ENCODE measurements at places on chromosomes 3 and 15.

- no peak overlapping the region for H3K4me3 ChIP-seq
- H3K36me3 ChIP-seq, result no peaks in the 10 kb centered on the region
- DNase-seq, result no peak
- peaks cover 6% of the 10 kb centered on the region for H3K27me3 ChIP-seq
- H3K27ac ChIP-seq, result no peak overlapping the region
- H3K4me1 ChIP-seq, result no peaks in the 10 kb centered on the region
Measured at GRCh38 chr15:68699881-68700454, 120.7 kb downstream of the ANP32A start.

- H3K4me3 ChIP-seq, result no peak overlapping the region
- H3K36me3 ChIP-seq, result peaks cover 25% of the 10 kb centered on the region
- no peaks in the 10 kb centered on the region for H3K27me3 ChIP-seq
- peaks cover 4% of the 10 kb centered on the region for H3K4me1 ChIP-seq
- no peak for DNase-seq
Measured at GRCh38 chr3:11323813-11324212, 51.6 kb downstream of the ATG7 start.

GRCh38 chr3:116566478-116566960 lies 121.2 kb upstream of the LSAMP start:
- no peaks in the 10 kb centered on the region for H3K36me3 ChIP-seq
- no peaks in the 10 kb centered on the region for H3K4me1 ChIP-seq
- DNase-seq, result no peak
- no peak overlapping the region for H3K27ac ChIP-seq
- H3K4me3 ChIP-seq, result no peak overlapping the region
- no peaks in the 10 kb centered on the region for H3K27me3 ChIP-seq

GRCh38 chr3:126927401-126927750 lies 55.5 kb upstream of the PLXNA1 start:
- no peaks in the 10 kb centered on the region for H3K27me3 ChIP-seq
- no peak overlapping the region for H3K27ac ChIP-seq
- no peaks in the 10 kb centered on the region for H3K36me3 ChIP-seq
- no peak for DNase-seq
- no peaks in the 10 kb centered on the region for H3K4me1 ChIP-seq

- peak; percentile 56 for DNase-seq
- H3K36me3 ChIP-seq, result no peaks in the 10 kb centered on the region
- H3K4me1 ChIP-seq, result peaks cover 28% of the 10 kb centered on the region
- no peaks in the 10 kb centered on the region for H3K27me3 ChIP-seq
- H3K27ac ChIP-seq, result peak overlapping the region; percentile 86
Measured at GRCh38 chr3:43691120-43691995, 620 bp downstream of the ABHD5 start.

DNA sequence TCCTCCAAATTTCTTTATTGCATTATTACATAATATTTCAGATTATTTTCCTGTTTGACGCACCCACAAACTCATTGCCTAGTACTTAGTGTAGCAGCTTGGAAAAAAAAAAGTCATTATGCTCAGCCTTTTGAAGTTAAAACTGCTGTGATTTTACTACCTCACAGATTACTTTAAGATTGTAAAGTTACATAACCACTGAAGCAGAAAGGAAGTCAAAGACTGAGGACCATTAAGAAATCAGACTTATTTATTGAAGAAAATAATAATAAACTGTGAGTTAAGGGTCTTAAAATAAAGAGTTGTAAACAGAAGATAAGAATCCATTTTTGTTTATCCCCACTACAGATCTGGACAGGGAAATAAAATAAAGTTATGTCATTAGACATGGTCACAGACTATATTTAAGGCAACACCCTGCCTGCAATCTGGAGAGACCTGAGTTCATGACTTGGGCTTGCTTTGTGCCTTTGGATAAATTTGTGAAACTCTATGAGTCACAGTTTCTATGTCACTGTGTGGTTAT lies 212.1 kb upstream of the ROBO2 start:
- no peak for DNase-seq
- no peak overlapping the region for H3K4me3 ChIP-seq
- no peak overlapping the region for H3K27ac ChIP-seq
- no peaks in the 10 kb centered on the region for H3K27me3 ChIP-seq
- H3K36me3 ChIP-seq, result no peaks in the 10 kb centered on the region
- no peaks in the 10 kb centered on the region for H3K4me1 ChIP-seq

- H3K27ac ChIP-seq, result no peak overlapping the region
- no peak overlapping the region for H3K4me3 ChIP-seq
- H3K4me1 ChIP-seq, result peaks cover 4% of the 10 kb centered on the region
- DNase-seq, result no peak
Measured at GRCh38 chr3:25817107-25817506, 27.2 kb downstream of the OXSM start.

GRCh38 chr15:39961051-39961450 lies 27.1 kb downstream of the EIF2AK4 start:
- no peak for DNase-seq
- H3K36me3 ChIP-seq, result peaks cover 27% of the 10 kb centered on the region
- H3K4me3 ChIP-seq, result no peak overlapping the region
- H3K27me3 ChIP-seq, result no peaks in the 10 kb centered on the region
- no peaks in the 10 kb centered on the region for H3K4me1 ChIP-seq
- H3K27ac ChIP-seq, result no peak overlapping the region

- H3K4me1 ChIP-seq, result peaks cover 16% of the 10 kb centered on the region
- no peaks in the 10 kb centered on the region for H3K27me3 ChIP-seq
- no peak overlapping the region for H3K27ac ChIP-seq
- no peak overlapping the region for H3K4me3 ChIP-seq
- H3K36me3 ChIP-seq, result no peaks in the 10 kb centered on the region
Measured at GRCh38 chr15:100516643-100517512, 11.9 kb downstream of the CERS3 start.

GRCh38 chr3:66428733-66429132 lies 72.1 kb downstream of the LRIG1 start:
- peaks cover 3% of the 10 kb centered on the region for H3K36me3 ChIP-seq
- DNase-seq, result no peak
- peaks cover 17% of the 10 kb centered on the region for H3K4me1 ChIP-seq
- H3K4me3 ChIP-seq, result no peak overlapping the region
- H3K27ac ChIP-seq, result no peak overlapping the region
- no peaks in the 10 kb centered on the region for H3K27me3 ChIP-seq

- DNase-seq, result no peak
- H3K36me3 ChIP-seq, result no peaks in the 10 kb centered on the region
- H3K4me3 ChIP-seq, result no peak overlapping the region
- peaks cover 4% of the 10 kb centered on the region for H3K4me1 ChIP-seq
Measured at GRCh38 chr15:79373728-79374127, 58.4 kb upstream of the MINAR1 start.

DNA sequence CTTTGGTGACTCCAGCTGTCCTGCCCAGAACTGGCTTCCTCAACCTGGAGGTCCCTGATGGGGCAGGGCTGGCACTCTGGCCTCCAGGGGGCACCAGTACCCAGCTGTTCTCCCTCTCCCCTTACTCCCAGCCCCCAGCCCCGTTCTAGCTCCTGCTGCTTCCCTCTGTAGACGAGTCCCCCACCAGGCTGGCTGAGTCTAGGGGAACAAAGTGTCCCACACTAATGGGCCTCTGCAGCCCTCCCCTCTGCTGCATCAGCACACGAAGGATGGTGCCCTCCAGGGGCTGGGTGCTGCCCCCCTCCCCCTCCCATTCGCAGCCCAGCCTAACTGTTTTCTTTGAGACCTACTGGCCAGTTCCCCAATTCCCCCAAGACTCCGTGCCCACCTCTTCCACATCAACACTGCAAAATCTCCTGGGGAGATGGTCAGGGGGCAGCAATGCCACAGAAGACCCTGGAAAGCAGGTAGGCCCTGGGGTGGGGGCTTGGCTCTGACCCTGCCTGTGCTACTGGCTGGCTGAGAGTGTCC lies 4.2 kb downstream of the RHCG start:
- DNase-seq, result no peak
- peaks cover 8% of the 10 kb centered on the region for H3K4me1 ChIP-seq
- no peaks in the 10 kb centered on the region for H3K36me3 ChIP-seq

DNA sequence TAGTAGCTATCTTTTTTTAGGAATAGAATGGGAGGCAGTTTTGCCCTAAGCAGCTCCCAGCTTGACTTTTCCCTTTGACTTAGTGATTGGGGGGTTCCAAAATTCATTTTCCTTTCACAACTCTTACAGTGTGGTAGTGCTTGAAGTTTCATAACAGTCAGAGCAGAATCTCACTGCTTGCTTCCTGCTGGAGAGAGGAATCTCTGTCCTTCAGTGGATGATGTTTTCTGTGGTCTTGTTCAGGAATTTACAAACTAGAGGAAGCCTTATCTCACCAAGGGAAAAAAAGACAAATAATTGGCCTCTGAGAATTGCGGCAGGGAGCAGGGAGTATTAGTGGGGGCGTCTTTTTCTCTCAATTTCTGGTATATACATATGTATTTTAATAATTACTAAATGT lies 326.6 kb upstream of the C2CD4B start:
- DNase-seq, result no peak
- H3K27me3 ChIP-seq, result peaks cover 4% of the 10 kb centered on the region

GRCh38 chr3:13282986-13283876 lies 136.9 kb downstream of the NUP210 start:
- H3K4me1 ChIP-seq, result peaks cover 3% of the 10 kb centered on the region
- peaks cover 10% of the 10 kb centered on the region for H3K36me3 ChIP-seq
- H3K27ac ChIP-seq, result no peak overlapping the region

DNA sequence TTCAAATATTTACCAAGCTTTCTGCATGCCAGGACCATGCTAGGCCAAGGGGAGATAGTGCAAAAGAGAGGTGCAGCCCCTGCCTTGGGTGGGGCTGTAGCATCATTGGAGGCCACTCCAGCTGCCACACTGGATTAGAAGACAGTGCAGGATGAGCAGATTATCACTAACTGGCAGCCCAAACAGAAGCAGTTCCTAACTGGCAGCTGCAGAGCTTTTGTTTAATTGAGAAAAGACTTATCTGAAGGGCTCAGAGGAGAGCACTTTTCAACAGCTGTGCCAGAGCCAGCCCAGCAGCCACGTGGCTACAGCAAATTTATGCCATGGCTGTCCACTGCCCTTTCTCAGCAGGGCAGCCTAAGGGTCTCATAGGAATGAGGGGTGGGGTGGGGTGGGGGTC lies 13.5 kb upstream of the ACSBG1 start:
- H3K27ac ChIP-seq, result no peak overlapping the region
- no peak overlapping the region for H3K4me3 ChIP-seq
- DNase-seq, result no peak
- no peaks in the 10 kb centered on the region for H3K27me3 ChIP-seq

- H3K27me3 ChIP-seq, result no peaks in the 10 kb centered on the region
- H3K36me3 ChIP-seq, result no peaks in the 10 kb centered on the region
- no peak for DNase-seq
- H3K4me3 ChIP-seq, result no peak overlapping the region
Measured at GRCh38 chr3:30508339-30508738, 98.1 kb upstream of the TGFBR2 start.

- peaks cover 5% of the 10 kb centered on the region for H3K4me1 ChIP-seq
- H3K4me3 ChIP-seq, result no peak overlapping the region
- no peak overlapping the region for H3K27ac ChIP-seq
- DNase-seq, result no peak
- H3K27me3 ChIP-seq, result peaks cover 3% of the 10 kb centered on the region
- no peaks in the 10 kb centered on the region for H3K36me3 ChIP-seq
Measured at GRCh38 chr3:133296981-133297380, 102.9 kb upstream of the BFSP2 start.

- no peak for DNase-seq
- H3K4me3 ChIP-seq, result no peak overlapping the region
- H3K36me3 ChIP-seq, result no peaks in the 10 kb centered on the region
- H3K4me1 ChIP-seq, result peaks cover 30% of the 10 kb centered on the region
- H3K27me3 ChIP-seq, result peaks cover 2% of the 10 kb centered on the region
Measured at GRCh38 chr3:151875759-151876158, 2.3 kb downstream of the SUCNR1 start.

- no peaks in the 10 kb centered on the region for H3K4me1 ChIP-seq
- no peak for DNase-seq
- no peaks in the 10 kb centered on the region for H3K36me3 ChIP-seq
- peaks cover 7% of the 10 kb centered on the region for H3K27me3 ChIP-seq
- H3K27ac ChIP-seq, result no peak overlapping the region
Measured at GRCh38 chr3:25834346-25834745, 44.5 kb downstream of the OXSM start.

DNA sequence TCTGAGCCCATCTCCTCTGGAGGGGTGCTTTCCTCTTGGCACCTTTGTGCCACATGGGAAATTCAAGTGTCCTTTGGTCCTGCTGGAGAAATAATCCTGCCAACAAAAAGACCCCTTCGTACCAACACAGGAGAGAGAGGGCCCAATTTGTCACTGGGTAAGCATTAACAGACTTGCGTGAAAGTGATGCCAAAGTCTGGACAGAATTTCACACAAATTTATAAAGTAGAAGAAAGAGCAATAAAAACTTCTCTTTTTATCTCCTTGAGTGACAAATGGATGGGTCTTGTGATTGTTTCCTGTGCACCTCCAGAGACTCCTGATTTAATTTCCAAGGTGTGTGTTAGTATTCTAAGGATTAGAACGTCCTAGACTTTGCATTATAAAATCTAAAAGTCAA lies 14.9 kb downstream of the DPH3 start:
- DNase-seq, result no peak
- no peaks in the 10 kb centered on the region for H3K27me3 ChIP-seq
- H3K4me3 ChIP-seq, result no peak overlapping the region
- no peak overlapping the region for H3K27ac ChIP-seq
- H3K4me1 ChIP-seq, result peaks cover 16% of the 10 kb centered on the region
- H3K36me3 ChIP-seq, result no peaks in the 10 kb centered on the region

DNA sequence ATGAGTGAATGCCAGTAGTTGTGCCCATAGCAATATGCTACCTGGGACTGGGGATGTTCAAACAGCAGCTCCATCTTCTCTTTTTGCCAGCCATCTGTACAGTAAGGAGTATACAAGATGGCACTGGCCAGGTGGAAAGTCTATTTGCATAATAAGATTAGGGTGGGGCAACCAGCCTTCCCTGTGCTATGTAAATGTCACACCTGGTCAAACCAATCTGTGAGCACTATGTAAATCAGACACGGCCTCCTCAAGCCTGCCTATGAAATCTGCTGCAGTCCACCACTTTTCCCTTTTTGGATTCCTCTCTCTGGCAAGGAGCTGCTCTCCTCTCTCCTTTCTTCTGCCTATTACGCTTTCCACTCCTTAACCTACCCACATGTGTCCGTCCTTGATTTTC lies 53.0 kb downstream of the C3orf80 start:
- H3K27me3 ChIP-seq, result no peaks in the 10 kb centered on the region
- H3K36me3 ChIP-seq, result peaks cover 12% of the 10 kb centered on the region
- no peak overlapping the region for H3K4me3 ChIP-seq
- no peak overlapping the region for H3K27ac ChIP-seq
- no peak for DNase-seq
- H3K4me1 ChIP-seq, result no peaks in the 10 kb centered on the region

GRCh38 chr3:46574243-46574646 lies 8.1 kb upstream of the LRRC2 start:
- peaks cover 3% of the 10 kb centered on the region for H3K27me3 ChIP-seq
- no peak overlapping the region for H3K4me3 ChIP-seq
- no peak overlapping the region for H3K27ac ChIP-seq

Data from activated CD8-positive, alpha-beta T cell treated with anti-CD3 and anti-CD28 coated beads for 36 hours (primary cell).